ENCODE measurements at places on chromosomes 4 and X. TPM values are rescaled to one million over a fixed set of nuclear protein-coding genes. Genes with fewer than 3 reads are reported as not detected.

Gene MAP3K15
- total RNA-seq: 2.2 TPM

Gene ANOS1
- total RNA-seq: 0.15 TPM

Gene CD40LG
- not detected for total RNA-seq

Gene L1CAM
- total RNA-seq: 21.7 TPM

Gene RTL9
- 0.09 TPM for total RNA-seq

Gene PHOX2B
- not detected for total RNA-seq

Gene OTC
- not detected for total RNA-seq

Gene BEX4
- total RNA-seq: 2.7 TPM

Gene CLOCK
- 4.1 TPM for total RNA-seq

Gene MAOA
- total RNA-seq: 0.40 TPM

Gene SSX1
- total RNA-seq: not detected

Gene IL9R
- 0.20 TPM for total RNA-seq

Gene GAB1
- total RNA-seq: 2.2 TPM

Gene TIGD4
- total RNA-seq: 0.18 TPM

Gene FATE1
- not detected for total RNA-seq
